Adrenal gland (tissue), 19 donors: ENCODE measurements at places on chromosomes 6 and 20.

- no peak for DNase-seq
Measured at GRCh38 chr6:133092771-133093170, 148.4 kb upstream of the EYA4 start.

DNA sequence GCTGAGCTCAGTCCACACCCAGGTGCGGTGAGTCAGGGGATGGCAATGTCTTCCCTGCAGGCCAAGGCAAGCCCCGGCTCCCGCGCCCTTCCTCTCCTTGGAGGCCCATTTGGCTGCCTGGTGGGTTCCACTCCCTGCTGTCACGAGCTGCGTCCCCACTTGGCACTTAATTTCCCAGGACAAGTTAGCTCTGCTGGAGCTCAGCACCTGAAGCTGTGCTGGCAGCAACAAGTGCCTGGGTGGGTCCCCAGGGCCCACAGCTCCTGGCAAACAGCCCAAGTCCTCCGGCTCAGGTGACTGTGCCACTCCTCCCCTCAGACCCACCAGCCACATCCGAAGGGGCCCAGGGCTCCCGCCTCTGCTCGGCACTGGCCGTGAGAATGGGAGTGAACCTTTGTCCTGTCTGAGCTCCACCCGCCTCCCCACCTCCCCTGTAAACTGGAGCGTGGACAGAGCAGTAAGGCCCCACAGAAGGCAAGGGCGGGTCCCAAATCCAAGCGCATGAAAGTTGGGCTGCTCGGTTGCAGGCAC lies 16.9 kb downstream of the LAMA5 start:
- no peak for DNase-seq

GRCh38 chr6:32177183-32177787 lies 920 bp upstream of the RNF5 start:
- no peak for DNase-seq

GRCh38 chr6:39942903-39943580 lies 8.8 kb upstream of the MOCS1 start:
- no peak for DNase-seq

DNA sequence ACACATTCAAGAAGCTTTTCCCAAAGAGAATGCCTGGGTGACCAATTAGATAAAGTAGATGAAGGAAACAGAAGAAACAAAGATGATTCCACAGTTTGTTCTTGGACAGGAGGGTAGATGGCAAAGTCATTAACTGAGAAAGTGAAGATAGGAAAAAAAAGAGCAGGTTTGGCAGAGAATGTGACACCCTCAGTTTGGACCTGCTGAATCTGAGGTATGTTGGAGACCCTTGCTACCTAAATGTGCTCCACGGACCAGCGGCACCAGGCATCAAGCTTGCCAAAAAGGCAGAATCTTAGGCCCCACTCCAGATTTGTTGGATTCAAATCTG lies 49.7 kb downstream of the ARHGAP18 start:
- DNase-seq: no peak

DNA sequence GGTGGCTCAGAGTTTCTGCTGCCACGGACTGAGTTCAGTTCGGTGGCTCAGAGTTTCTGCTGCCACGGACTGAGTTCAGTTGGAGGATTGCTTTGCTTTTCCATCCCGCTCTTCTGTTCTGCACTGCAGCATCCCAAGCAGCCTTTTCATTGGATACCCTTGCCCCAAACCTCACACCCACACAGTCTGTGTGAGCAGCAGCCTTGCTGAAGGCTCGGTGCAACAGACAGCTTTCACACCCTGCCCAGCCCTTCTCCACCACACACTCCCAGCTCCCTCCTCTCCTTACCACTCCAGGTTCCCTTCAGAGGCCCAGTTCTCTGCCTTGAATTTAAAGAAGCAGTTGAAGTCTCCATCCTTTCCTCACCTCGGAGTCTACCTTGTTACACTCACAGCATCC lies 52.5 kb upstream of the CHD6 start:
- DNase-seq: no peak

DNA sequence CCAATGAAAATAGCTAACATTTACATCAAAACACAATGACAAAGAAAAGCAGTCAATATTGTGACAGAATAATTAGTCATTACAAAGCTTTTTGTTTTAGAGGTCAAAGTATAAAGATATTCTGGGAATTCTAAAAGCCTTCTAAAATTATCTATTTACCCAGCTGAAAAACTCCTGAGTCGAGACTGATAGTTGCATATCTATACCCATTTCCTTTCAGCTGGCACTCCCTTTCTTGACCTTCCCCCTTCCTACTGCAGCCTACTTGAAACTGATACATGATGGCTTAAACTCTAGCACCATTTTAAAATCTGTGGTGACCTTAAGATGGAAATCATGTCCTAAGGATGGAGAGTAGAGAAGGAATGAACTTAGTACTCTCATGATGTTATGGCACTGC lies 38.6 kb downstream of the LMBRD1 start:
- no peak for DNase-seq

GRCh38 chr6:163572612-163573011 lies 158.1 kb downstream of the QKI start:
- DNase-seq: no peak
